ENCODE measurements at places on chromosomes 3 and 15. TPM values are rescaled to one million over a fixed set of nuclear protein-coding genes. Genes with fewer than 3 reads are reported as not detected.

- H3K4me1 ChIP-seq, result no peaks in the 10 kb centered on the region
- no peaks in the 10 kb centered on the region for H3K36me3 ChIP-seq
- no peak for DNase-seq
- H3K27ac ChIP-seq, result peak overlapping the region; percentile 14
- H3K4me3 ChIP-seq, result no peak overlapping the region
Measured at GRCh38 chr3:186200726-186201125, 91.8 kb upstream of the ETV5 start.

GRCh38 chr15:74773329-74773728 lies 8.6 kb upstream of the CSK start:
- H3K36me3 ChIP-seq, result no peaks in the 10 kb centered on the region
- no peaks in the 10 kb centered on the region for H3K27me3 ChIP-seq
- DNase-seq, result no peak
- H3K4me1 ChIP-seq, result no peaks in the 10 kb centered on the region
- H3K4me3 ChIP-seq, result no peak overlapping the region

Gene SPTSSB
- total RNA-seq, result 1.5 TPM

DNA sequence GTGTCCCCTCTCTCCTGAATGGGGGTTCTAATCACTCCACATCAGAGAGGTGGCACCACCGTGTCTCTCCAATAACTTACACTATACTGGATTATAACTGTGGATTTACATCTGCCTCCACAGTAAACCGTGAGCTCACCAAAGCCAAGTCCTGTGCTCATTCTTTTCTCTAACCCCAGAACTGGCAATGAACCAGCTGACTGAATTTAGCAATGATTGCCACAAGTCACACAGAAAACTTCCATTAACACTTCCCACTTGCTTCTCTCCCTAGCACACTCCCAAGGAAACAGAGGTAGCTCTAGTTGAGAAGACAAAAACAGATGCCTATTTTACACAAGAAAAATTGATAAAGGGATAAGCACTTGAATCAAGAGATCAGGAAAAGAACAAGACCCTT lies 361.3 kb downstream of the ULK4 start:
- no peaks in the 10 kb centered on the region for H3K4me1 ChIP-seq
- no peaks in the 10 kb centered on the region for H3K27me3 ChIP-seq
- no peak for DNase-seq
- no peak overlapping the region for H3K4me3 ChIP-seq

DNA sequence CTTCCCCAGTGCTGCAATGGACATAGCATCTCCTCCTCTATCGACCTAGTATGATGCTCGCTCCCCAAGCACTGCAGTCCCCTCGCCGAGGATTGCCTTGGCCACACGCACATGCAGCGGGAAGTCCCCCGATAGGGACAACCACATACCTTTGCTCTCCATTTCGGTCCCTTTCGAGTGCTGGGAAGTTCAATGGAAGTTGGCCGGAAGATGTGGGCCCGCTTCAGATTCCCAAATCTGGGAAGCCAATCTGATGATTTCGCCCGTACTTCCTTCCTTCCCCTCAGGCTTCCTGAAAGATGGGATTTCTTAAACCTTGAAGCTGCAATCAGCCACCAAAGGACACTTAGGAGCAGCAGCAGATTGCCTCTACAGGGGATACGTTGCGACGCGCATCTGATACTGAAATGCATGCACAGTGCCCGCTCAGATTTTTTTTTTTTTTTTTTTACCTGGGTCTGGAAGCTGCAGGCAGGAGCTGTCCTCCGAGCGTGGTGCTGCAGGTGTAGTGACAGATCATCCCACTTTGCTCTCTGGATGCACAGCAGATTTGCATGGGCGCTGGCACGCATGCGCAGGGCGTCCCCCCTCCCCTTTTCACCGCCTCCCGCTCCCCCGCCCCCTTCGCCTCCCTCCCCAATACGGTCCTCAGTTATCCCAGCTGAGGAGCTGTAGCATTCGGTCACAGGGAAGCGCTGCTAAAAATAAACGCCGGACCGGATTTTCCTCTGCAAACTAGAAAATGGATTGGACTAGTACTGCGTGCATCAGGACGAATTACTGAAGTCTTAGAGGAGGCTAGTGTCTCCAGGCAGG lies at the start of gene FGF12:
Gene FGF12, minus strand, starts transcription at position 510 of the 816 bp plus-strand sequence.
- peak; percentile 20 for DNase-seq
- peak within 1 kb of the TSS; percentile 30 for H3K4me3 ChIP-seq
- H3K27ac ChIP-seq, result no peak within 1 kb of the TSS
- no peaks in the 10 kb centered on the region for H3K27me3 ChIP-seq
- H3K36me3 ChIP-seq, result no peaks in the 10 kb centered on the region

DNA sequence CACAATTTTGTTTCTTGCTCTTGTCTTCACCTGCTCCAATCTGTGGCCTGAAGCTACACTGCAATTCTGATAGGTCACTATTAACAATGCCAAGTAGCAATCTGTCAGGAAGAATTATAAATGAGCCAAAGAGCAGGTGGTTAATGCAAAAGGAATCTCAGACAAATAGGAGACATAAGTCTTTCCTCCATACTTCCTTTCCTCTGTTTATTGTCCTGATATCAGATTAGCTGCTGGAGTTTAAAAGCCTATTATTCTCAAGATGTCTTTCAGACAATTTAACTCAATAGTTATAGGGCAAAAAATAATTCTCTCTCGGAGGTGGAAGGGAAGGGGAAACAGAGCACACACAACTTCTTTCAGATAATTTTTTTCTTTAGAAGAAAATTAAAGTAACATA lies 491.6 kb downstream of the MFSD1 start:
- no peak overlapping the region for H3K27ac ChIP-seq
- no peaks in the 10 kb centered on the region for H3K27me3 ChIP-seq
- H3K36me3 ChIP-seq, result no peaks in the 10 kb centered on the region
- H3K4me3 ChIP-seq, result no peak overlapping the region

GRCh38 chr3:133038089-133038730 lies at the start of gene TMEM108:
TMEM108 (plus strand) TSS chr3:133038391.
- H3K27ac ChIP-seq, result peak within 1 kb of the TSS; percentile 23
- no peaks in the 10 kb centered on the region for H3K36me3 ChIP-seq
- H3K4me3 ChIP-seq, result peak within 1 kb of the TSS; percentile 67
- H3K27me3 ChIP-seq, result no peaks in the 10 kb centered on the region
- no peaks in the 10 kb centered on the region for H3K4me1 ChIP-seq
- DNase-seq, result peak; percentile 57

GRCh38 chr15:55681631-55682030 lies 61.3 kb downstream of the PRTG start:
- no peaks in the 10 kb centered on the region for H3K4me1 ChIP-seq
- H3K4me3 ChIP-seq, result no peak overlapping the region
- no peaks in the 10 kb centered on the region for H3K36me3 ChIP-seq
- H3K27me3 ChIP-seq, result no peaks in the 10 kb centered on the region
- DNase-seq, result no peak

DNA sequence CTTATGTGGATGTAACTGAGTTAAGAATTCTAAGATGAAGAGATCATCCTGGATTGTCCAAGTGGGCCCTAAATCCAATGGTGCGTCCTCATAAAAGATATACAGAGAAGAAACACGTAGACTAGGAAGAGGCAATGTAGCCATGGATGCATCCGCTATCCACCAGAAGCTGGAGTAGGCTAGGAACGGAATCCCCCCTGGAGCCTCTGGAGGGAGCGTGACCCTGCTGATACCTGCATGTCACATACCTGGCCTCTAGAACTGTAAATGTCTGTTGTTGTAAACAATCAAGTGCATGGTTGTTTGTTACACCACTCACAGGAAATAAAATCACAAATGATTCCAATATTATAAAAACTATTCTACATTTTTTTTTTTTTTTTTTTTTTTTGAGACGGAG lies 254.5 kb upstream of the RORA start:
- H3K4me3 ChIP-seq, result no peak overlapping the region
- no peaks in the 10 kb centered on the region for H3K4me1 ChIP-seq
- H3K27me3 ChIP-seq, result no peaks in the 10 kb centered on the region
- H3K36me3 ChIP-seq, result no peaks in the 10 kb centered on the region
- H3K27ac ChIP-seq, result no peak overlapping the region
- DNase-seq, result no peak

GRCh38 chr3:111998636-111999483 lies at the start of gene TAGLN3:
TAGLN3 (plus strand) TSS chr3:111998922; CDS start chr3:111999423, 501 bp downstream.
- no peak within 1 kb of the TSS for H3K27ac ChIP-seq
- H3K27me3 ChIP-seq, result no peaks in the 10 kb centered on the region
- no peaks in the 10 kb centered on the region for H3K4me1 ChIP-seq
- H3K36me3 ChIP-seq, result no peaks in the 10 kb centered on the region

Gene PFKFB4
- 6.9 TPM for total RNA-seq

Gene PPIB
- 331 TPM for total RNA-seq

DNA sequence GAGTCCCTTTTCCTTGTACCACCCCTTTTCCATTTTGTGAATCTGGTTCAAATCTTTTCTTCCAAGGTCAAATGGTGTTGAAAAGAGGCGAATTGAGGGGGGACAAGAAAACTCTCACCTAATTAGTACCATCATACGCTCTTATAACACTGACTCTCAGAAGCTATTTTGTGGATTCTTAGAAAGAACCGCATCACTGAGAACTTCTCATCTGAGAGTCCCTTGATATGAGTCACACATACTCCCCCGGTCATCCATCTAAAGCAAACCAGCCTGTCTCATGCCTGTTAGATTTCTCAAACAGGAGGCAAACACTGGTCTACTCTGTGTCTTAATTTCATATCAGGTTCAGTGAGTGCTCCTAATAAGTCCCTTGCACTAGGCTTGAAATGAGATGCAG lies 76.5 kb upstream of the SPRED1 start:
- H3K27me3 ChIP-seq, result no peaks in the 10 kb centered on the region
- no peak for DNase-seq
- no peaks in the 10 kb centered on the region for H3K4me1 ChIP-seq
- no peak overlapping the region for H3K4me3 ChIP-seq
- no peak overlapping the region for H3K27ac ChIP-seq
- H3K36me3 ChIP-seq, result no peaks in the 10 kb centered on the region

Gene EFCAB12
- 1.3 TPM for total RNA-seq

GRCh38 chr3:46097691-46098241 lies 70.5 kb upstream of the XCR1 start:
- no peaks in the 10 kb centered on the region for H3K4me1 ChIP-seq
- no peak overlapping the region for H3K4me3 ChIP-seq
- no peaks in the 10 kb centered on the region for H3K36me3 ChIP-seq

DNA sequence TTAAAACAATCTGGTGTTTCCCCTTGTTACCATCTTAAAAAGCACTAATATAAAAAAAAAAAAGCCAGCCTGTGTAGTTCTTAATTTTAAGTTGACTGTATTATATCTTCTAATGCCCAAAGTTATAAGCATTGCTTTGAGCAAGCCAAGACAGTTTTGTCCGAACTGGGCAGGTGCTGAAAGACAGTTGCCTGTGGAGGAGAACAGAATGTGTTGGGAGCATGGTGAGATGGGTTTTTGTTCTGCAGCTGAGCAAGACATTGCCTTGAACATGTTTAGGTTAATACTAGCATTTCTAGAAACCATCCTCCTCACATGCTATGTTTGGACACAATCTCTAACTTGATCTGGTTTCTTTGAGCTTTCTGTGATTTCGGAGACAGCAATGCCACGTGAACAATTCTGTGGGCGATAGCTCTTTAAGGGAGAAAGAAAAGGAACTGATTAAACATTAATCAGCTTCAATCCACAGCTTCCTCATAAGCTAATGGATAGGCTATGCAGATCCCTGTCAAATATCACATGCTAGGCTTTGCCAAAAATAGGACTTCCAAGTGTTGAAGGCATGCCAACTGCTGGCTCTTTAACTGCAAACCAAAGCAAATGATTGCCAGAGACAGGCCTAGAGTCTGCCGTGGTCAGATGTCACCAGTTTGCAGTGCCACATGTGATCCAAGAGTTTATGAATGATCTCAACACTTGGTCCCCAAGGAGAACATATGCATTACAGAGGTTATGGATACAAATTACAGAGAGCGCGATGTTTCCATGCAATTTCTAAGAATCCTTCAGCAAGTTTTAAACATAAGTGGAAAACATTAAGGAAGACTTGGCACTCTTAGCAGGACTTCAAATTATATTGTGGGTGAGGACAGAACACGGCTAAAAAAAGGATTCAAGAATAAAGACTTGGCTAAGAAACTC lies 428.1 kb downstream of the ROBO2 start:
- H3K4me3 ChIP-seq, result no peak overlapping the region
- H3K27me3 ChIP-seq, result no peaks in the 10 kb centered on the region
- H3K27ac ChIP-seq, result no peak overlapping the region
- DNase-seq, result no peak
- no peaks in the 10 kb centered on the region for H3K4me1 ChIP-seq

Gene GNAT1
- total RNA-seq, result not detected

GRCh38 chr15:52709187-52709981 lies 30.2 kb upstream of the ATOSA start:
- H3K27me3 ChIP-seq, result no peaks in the 10 kb centered on the region
- no peaks in the 10 kb centered on the region for H3K36me3 ChIP-seq
- no peaks in the 10 kb centered on the region for H3K4me1 ChIP-seq
- peak overlapping the region; percentile 20 for H3K27ac ChIP-seq
- peak; percentile 75 for DNase-seq

- H3K36me3 ChIP-seq, result no peaks in the 10 kb centered on the region
- no peak overlapping the region for H3K4me3 ChIP-seq
- DNase-seq, result no peak
- H3K27ac ChIP-seq, result no peak overlapping the region
- H3K4me1 ChIP-seq, result no peaks in the 10 kb centered on the region
- H3K27me3 ChIP-seq, result no peaks in the 10 kb centered on the region
Measured at GRCh38 chr3:17078926-17079465, 194.2 kb downstream of the PLCL2 start.

- no peaks in the 10 kb centered on the region for H3K27me3 ChIP-seq
- H3K4me1 ChIP-seq, result no peaks in the 10 kb centered on the region
- no peak overlapping the region for H3K4me3 ChIP-seq
- H3K36me3 ChIP-seq, result no peaks in the 10 kb centered on the region
Measured at GRCh38 chr15:51335538-51336410, 2.6 kb downstream of the CYP19A1 start.

- H3K27ac ChIP-seq, result no peak overlapping the region
- H3K4me1 ChIP-seq, result no peaks in the 10 kb centered on the region
- H3K27me3 ChIP-seq, result no peaks in the 10 kb centered on the region
- no peaks in the 10 kb centered on the region for H3K36me3 ChIP-seq
Measured at GRCh38 chr3:30502742-30503073, 103.7 kb upstream of the TGFBR2 start.

Gene P2RY1
- total RNA-seq, result 1.2 TPM

DNA sequence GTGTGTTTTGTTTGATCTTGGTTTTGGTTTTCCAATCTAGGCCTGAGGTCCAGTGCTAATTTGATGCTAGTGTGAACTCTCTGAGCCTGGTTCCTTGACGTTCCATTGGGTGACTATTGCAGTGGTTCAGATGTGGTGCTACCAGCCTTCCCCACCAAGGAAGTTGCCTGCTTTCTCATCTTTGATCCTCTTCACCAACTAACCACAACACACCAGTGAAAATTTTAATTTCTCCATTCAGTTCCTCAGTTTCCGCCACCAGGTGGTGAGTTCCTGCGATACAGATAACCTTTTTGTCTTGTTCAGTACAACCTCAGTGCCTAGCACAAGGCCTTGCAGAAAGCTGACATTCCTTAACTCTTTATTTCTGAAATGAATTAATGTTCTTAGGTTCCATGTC lies 337.4 kb upstream of the TPRG1 start:
- no peaks in the 10 kb centered on the region for H3K27me3 ChIP-seq
- H3K27ac ChIP-seq, result peak overlapping the region; percentile 54
- DNase-seq, result no peak
- H3K4me1 ChIP-seq, result no peaks in the 10 kb centered on the region

GRCh38 chr15:20346082-20346805 lies 195.4 kb downstream of the GOLGA6L6 start:
- peak; percentile 20 for DNase-seq
- H3K4me1 ChIP-seq, result no peaks in the 10 kb centered on the region
- no peaks in the 10 kb centered on the region for H3K36me3 ChIP-seq
- H3K27ac ChIP-seq, result no peak overlapping the region

Gene GOLGA6L7
- not detected for total RNA-seq
